ENCODE measurements at places on chromosomes 16 and 17.

- DNase-seq: peak; percentile 40
Measured at GRCh38 chr17:79970576-79971068, 65.0 kb downstream of the TBC1D16 start.

DNA sequence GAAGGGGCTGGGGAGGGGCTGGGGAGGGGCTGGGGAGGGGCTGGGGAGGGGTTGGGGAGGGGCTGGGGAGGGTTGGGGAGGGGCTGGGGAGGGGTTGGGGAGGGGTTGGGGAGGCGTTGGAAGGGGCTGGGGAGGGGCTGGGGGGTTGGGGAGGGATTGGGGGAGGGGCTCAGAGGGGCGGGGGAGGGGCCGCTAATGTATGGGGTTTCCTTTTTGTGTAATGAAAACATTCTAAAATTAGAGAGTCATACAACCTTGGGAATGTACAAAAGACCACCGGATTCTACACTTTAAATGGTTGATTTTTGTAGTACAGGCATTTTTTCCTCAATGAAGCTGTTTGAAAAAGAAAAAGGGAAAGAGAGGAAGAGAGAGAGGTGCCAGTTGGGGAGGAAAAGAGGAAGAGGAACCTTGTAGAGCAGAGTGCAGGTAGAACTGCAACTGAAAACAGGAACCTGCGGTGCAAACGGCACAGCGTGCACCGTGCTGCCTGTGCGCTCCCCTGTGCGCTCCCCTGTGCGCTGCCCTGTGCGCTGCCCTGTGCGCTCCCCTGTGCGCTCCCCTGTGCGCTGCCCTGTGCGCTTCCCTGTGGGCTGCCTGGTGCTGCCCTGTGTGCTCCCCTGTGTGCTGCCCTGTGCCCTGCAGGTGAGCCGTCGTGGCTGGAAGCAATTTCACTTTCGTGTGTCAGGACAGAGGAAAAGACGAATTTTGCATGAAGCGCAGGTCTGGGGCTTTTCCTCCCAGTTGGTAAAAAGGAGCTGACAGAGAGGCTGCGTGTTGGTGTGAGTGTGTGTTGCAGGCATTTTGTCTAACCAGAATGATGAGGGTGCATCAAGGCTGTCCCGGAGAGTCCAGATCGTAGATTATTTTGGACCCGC lies 40.8 kb downstream of the METRNL start:
- no peak for DNase-seq

DNA sequence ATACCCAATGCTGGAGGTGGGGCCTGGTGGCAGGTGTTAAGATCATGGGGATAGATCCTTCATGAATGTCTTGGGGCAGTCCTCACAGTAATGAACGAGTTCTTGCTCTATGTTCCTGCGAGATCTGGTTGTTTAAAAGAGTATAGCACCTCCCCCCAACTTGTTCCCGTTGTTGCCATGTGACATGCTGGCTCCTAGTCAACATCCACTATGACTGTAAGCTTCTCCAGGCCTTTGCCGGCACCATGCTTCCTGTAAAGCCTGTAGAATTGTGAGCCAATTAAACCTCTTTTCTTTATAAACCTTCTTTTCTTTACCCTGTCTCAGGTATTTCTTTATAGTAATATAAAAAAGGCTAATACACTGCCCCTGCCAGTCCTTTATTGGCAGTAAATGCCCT lies 33.3 kb downstream of the RANBP10 start:
- DNase-seq: no peak

GRCh38 chr16:87093804-87094555 lies 223.2 kb downstream of the C16orf95 start:
- no peak for DNase-seq

- peak; percentile 94 for DNase-seq
Measured at GRCh38 chr17:7219812-7220592, at the start of the genes ACADVL and DLG4. Gene ACADVL, plus strand, starts transcription at chr17:7219938. Its CDS starts 47 bp downstream, at chr17:7219985. Gene DLG4, minus strand, starts transcription at chr17:7219836.

- no peak for DNase-seq
Measured at GRCh38 chr17:28341516-28341915, 6.0 kb downstream of the TNFAIP1 start.
